ENCODE measurements at places on chromosomes 12 and 14.
A peak's percentile ranks its signal among the peaks of the same experiment; 100 is the strongest.

- no peak for DNase-seq
Observed at GRCh38 chr12:117596968-117597367, 235.5 kb upstream of the NOS1 start.

DNA sequence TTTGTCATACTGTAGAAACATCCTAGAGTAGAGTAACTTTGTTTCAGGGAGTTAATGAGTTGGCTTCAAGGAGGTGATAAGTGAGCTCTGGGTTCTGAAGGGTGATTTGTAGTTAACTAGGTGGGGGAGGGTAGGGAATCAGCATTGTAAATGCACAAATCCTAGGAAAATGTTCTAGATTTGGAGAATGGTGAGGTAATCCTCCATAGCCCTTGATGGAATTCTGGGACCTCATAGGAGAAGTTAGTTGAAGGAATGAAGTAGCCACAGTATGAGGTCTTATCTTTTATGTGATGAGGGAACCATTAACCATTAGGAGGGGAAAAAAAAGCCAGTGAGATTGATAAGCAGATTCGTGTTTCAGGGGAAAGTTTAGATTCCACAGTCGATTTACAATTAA is 8.0 kb downstream of the CNOT2 start:
- DNase-seq: no peak

DNA sequence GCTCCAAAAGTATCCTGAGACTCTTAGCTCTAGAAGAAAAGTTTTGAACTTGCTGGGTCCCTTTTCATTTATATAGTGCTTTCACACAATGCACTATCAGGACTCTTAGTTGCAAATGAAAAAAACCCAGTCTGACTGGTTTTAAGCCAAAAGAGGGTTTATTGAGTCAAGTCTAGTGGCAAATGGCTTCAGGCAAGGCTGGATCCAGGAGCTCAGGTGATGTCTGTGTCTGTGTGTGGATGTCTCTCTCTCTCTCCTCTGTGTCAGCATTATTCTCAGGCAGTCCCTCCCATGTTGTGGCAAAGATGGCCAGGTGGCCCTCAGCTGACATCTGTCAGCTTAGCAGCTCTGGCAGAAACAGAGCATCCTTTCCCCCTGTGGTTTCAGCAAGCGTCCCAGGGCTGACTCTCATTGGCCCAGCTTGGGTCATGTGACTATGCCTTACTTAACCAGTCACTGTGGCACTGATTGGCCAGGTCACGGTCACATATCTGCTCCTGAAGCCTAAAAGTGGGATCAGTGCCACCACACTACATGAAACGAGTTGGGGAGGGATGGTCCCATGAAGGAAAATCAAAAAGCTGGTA is 6.2 kb downstream of the TMEM120B start:
- DNase-seq: peak; percentile 12

- DNase-seq: no peak
Observed at GRCh38 chr12:68784015-68784414, 24.0 kb upstream of the MDM2 start.

- no peak for DNase-seq
Observed at GRCh38 chr12:75783093-75783877, 248.3 kb downstream of the PHLDA1 start.

DNA sequence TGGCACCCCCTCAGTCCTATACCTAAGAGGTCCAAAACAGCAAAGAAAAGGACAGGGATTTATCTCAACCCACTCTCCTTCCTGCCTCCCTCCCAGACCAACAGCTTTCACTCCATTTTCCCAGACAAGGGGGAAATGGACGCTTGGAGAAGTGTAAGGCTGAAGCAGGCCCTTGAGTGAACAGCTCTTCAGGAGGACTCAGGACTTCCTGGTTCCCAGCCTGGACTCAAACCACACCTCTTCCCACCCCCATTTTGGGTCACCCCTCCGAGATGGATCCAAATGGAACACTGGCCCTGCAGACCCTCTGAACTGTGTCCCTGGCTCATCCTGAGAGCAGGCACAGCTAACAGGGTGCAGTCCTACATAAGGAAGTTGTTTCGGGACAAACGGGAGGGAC is 2.7 kb downstream of the KMT2D start:
- DNase-seq: no peak

- no peak for DNase-seq
Observed at GRCh38 chr12:110754101-110754793, 11.6 kb upstream of the PPP1CC start.

Measured in activated naive CD4-positive, alpha-beta T cell treated with anti-CD3 and anti-CD28 coated beads for 36 hours (primary cell).